ENCODE measurements at places on chromosomes 13 and 19.

- peak; percentile 93 for DNase-seq
Observed at GRCh38 chr19:48634424-48635262, 2.5 kb downstream of the DBP start.

- no peak for DNase-seq
Observed at GRCh38 chr13:109836629-109837607, 50.5 kb upstream of the IRS2 start.

DNA sequence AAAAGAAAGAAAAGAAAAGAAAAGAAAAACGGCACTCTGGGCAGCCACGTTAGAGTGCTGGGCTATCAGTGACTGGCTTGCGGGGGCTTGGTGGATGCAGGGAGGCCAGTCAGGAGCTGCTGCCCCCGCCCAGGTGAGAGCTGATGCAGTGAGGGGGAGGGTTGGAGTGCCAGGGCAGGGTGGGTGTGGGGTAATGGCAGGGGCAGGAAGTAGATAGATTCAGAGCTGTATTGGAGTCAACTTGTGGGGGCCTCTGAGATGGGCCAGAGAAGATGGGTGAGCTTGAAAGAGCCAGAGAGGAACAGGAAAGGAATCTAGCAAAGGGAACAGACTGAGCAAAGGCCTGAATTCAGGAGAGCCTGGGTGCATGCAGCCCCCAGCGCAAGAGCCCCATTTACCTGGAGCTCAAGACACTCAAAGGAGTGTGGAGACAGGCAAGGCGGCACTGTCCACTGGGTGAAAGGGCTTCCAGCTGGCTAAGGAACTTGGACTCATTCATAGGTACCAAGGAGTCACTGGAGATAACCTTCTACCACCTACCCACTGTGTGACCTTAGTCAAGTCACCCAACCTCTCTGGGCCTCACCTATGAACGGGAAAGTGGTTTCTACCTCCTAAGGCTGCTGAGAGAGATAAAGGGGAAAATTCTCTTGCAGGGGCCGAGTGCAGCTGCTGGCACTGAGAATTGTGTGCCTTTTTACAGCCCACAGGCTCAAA, 20.2 kb downstream of the VSTM2B start:
- no peak for DNase-seq

DNA sequence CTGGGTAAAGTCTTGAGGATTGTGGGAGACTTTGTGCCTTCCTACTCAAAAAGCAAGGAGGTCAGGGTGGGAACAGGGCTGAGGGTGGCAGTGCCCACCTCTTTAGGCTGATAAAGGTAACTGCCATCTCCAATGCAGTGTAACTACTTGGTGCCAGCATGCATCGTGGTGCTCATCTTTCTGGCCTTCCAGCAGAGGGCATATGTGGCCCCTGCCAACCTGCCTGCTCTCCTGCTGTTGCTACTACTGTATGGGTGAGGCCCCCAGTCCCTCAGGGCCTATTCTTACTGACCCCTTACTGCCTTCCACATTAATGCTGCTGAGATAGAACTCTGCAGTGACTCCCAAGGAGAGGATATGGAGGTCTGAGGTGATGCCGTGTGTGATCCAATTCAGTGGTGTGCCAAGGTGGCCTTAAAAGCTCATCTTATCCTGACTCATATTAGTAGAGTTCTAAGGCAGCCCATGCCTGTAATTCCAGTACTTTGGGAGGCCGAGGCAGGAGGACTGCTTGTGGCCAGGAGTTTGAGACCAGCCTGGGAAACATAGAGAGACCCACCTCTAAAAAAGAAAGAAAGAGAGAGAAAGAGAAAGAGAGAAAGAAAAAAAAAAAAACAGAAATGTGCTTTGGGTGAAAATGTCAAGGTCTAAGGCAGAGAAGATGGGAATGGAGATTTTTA, 9.7 kb upstream of the ARHGAP45 start:
- peak; percentile 76 for DNase-seq

DNA sequence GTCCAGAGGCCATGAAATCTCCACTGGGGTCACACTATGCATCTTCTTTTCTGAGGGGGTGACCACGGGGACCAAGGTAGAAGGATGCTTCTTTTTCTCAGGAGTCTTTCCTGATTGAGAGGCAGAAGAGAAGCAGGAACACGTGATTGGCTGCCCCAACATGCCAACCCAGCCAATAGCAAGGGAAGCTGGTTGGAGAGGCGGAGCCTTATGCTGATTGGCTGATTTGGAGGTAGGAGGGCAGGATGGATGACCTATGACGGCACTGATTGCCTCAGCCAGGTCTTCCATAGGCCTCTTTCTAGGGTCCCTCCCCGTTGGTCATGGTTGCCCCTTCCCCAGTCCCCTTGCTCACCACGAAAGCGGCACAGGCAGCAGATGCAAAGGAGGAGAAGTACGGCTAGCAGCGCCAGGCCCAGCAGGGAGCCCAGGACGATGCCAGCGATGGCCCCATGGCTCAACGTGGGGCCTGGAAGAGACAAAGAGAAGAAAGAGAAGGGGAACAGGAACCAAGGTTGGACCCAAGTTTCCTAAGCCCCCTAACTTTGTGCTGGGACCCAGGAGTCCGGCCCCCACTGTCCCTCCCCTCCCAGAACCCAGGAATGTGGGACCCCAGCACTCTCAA, 8.0 kb downstream of the VSIG10L start:
- no peak for DNase-seq

DNA sequence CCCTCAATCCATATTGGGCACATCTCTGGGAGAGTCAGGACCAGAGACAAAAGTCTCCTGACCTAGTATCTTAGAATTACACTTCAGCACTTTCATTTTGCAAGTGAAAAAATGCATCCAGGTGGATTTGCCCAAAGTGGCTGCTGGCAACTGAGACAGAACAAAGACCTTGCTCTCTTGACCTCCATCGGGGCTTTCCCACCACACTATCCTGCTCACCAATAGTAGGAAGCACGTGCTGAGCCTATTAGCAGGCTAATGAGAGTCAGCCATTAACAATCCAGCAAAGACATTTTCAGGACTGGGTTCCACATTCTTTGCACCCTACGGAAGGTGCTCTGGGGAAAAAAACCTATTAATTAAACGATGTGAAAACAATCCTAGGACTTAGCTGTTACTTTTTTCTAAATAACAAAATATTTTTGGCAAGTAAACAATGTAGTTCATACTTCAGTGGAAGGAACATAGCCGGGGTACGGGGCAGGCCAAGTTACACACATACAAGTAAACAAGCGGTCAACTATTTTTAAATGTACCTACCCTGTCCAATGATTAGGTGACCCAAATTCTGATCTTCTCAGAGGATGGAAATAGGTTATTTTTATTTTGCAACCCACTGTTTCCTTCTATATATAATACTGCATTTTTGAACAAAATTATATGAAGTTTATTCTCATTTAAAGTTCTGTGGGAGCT, 78.6 kb downstream of the CDADC1 start:
- no peak for DNase-seq

DNA sequence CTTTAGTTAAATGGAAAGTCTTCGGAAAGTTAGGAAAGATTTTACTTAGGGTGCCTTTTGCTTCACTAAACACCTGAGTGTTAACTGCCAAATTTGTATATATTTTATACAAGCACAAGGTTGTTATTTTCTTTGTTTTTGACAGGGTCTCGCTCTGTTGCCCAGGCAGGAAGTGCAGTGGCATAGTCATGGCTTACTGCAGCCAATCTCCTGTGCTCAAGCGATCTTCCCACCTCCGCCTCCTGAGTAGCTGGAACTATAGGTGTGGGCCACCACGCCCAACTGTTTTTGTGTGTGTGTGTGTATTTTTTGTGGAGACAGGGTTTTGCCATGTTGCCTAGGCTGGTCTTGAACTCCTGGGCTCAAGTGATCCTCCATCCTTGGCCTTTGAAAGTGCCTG, 16.2 kb downstream of the KCTD4 start:
- DNase-seq = no peak

DNA sequence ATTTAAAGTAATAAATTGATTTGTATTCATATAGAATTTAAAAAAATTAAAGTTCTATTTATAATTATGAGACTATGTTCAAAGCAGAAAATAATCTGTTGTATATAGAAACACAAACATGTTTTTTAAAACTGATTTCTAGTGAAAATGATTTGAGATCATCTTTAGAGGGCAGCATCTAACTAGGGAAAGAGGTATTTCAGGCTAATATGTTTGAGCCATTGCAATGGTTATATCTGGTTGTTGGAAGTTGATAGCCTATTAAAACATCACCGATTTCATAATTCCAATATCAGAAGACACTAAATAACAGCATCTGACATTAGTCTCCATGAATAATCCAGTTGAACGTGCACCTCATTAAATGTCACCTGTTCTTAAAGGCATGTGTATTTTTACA, 79.8 kb upstream of the SLITRK6 start:
- no peak for DNase-seq

Data from CD4-positive, alpha-beta T cell treated with Interleukin-17A for 1 hour (primary cell).